Umbilical cord (tissue), 2 donors: ENCODE measurements at places on chromosomes 1 and 21.

GRCh38 chr1:240029418-240029817, 62.3 kb upstream of the FMN2 start:
- DNase-seq: no peak

DNA sequence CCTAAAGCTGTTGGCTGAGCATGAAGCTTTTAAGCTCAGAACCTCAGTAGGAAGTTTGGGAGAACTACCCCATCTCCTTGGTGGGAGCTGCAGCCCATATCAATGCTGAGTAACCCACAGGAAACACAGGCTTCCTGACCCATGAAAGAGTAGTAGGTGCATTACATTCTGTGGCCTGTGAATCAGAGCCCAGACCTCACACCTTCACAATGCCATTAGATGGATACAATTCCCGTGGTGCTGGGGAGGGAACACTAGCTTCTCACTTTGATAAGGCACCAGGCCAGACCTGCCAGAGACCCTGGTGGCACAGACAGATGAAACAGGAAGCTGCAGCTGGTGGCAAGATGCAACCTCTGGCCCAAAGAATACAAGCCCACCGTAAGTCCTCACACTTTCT, 308.8 kb downstream of the NPHP4 start:
- no peak for DNase-seq

GRCh38 chr1:212674872-212675271, 24.8 kb downstream of the BATF3 start:
- DNase-seq: no peak

DNA sequence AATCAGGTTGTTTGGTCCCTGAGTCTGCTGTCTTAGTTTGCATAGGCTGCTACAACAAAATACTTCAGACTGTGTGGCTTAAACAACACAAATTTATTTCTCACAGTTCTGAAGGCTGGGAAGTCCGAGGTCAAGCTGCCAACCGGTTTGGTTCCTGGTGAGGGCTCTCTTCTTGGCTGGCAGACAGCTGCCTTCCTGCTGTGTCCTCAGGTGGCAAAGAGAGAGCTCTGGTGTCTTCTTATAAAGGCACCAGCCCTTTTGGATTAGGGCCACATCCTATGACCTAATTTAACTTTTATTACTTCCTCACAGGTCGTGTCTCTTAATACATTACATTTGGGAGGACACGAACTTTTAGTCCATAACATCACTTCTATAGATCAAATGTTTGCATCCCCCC, 89.6 kb upstream of the CD34 start:
- no peak for DNase-seq

- peak; percentile 41 for DNase-seq
These were observed 42.8 kb downstream of the ACP6 start for GRCh38 chr1:147627435-147628110.

GRCh38 chr1:182113879-182114626, 52.5 kb upstream of the ZNF648 start:
- no peak for DNase-seq

DNA sequence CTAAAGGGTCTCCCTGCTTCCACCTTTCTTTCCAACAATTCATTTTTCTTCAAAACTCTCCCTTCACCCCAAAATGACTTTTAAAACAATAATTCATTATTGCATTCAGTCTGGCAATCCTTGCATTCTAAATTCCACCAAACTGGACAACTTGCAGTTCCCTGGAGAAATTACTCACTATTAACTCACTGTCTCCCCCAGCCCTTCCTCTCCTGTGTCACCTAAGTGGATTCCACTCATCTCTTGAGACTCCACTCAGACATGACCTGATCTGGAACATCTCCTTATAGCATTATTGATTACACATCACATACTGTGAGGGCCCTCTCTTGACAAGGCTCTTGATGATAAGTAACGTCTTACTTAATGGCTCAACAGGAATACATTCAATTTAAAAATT, 257.1 kb downstream of the BRINP2 start:
- DNase-seq: no peak

DNA sequence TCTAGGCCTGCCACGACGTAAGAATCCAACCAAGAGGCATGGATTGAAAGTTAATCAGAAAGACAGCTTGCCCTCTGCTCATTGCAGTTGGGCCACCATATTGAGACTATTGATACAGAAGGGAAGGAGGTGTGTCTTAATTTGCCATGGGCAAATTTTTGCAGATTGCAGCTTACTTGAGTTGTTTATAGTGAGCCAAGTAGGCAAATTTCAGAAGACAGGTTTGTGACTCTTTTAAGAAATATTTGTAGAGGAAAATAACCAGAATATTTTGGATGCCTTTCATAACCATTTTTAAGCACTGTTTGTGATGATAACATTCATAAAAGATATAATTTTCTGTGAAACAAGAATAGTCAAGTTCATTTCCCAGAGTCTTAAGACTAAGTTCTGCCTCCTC, 74.1 kb downstream of the PRDM2 start:
- DNase-seq: no peak
